ENCODE measurements at places on chromosomes 6 and 20. TPM values are rescaled to one million over a fixed set of nuclear protein-coding genes. Genes with fewer than 3 reads are reported as not detected.

BMP6 gene
- polyA plus RNA-seq = 1.1 TPM

MOCS1 gene
- 8.6 TPM for polyA plus RNA-seq

MCHR2 gene
- polyA plus RNA-seq = not detected

TINAG gene
- not detected for polyA plus RNA-seq

PERP gene
- polyA plus RNA-seq = 2.3 TPM

MPIG6B gene
- 0.71 TPM for polyA plus RNA-seq

SLC17A9 gene
- polyA plus RNA-seq = 1.7 TPM

SYNDIG1 gene
- 4.1 TPM for polyA plus RNA-seq

PTGIS gene
- polyA plus RNA-seq = 28.0 TPM

SLC18B1 gene
- 7.6 TPM for polyA plus RNA-seq

LPIN3 gene
- polyA plus RNA-seq = 4.7 TPM

SPDEF gene
- not detected for polyA plus RNA-seq

CTAGE9 gene
- polyA plus RNA-seq = not detected

IL20RA gene
- polyA plus RNA-seq = 40.5 TPM

C6orf132 gene
- 0.52 TPM for polyA plus RNA-seq

RSPH4A gene
- 0.50 TPM for polyA plus RNA-seq

SLC17A1 gene
- polyA plus RNA-seq = not detected

GHRH gene
- polyA plus RNA-seq = not detected

TP53TG5 gene
- polyA plus RNA-seq = 0.89 TPM

SPATA25 gene
- polyA plus RNA-seq = 9.2 TPM

RAB44 gene
- 0.12 TPM for polyA plus RNA-seq

TRDN gene
- polyA plus RNA-seq = 189 TPM

TRIM15 gene
- not detected for polyA plus RNA-seq

CCN2 gene
- polyA plus RNA-seq = 38.6 TPM

SGK1 gene
- 29.2 TPM for polyA plus RNA-seq

GPX5 gene
- not detected for polyA plus RNA-seq

SLC35F1 gene
- 1.3 TPM for polyA plus RNA-seq

HDDC2 gene
- polyA plus RNA-seq = 58.0 TPM

SLC17A2 gene
- not detected for polyA plus RNA-seq

CTCFL gene
- 0.21 TPM for polyA plus RNA-seq

PEX6 gene
- polyA plus RNA-seq = 20.9 TPM

LHFPL5 gene
- not detected for polyA plus RNA-seq

OVOL2 gene
- not detected for polyA plus RNA-seq

RAD21L1 gene
- not detected for polyA plus RNA-seq

C20orf144 gene
- 0.12 TPM for polyA plus RNA-seq

PACRG gene
- polyA plus RNA-seq = 1.7 TPM

PRSS35 gene
- 9.0 TPM for polyA plus RNA-seq

SLPI gene
- polyA plus RNA-seq = not detected

SLC2A10 gene
- 16.6 TPM for polyA plus RNA-seq

PRND gene
- 51.9 TPM for polyA plus RNA-seq

FUCA2 gene
- polyA plus RNA-seq = 25.3 TPM

SMLR1 gene
- polyA plus RNA-seq = not detected

HLA-DQA1 gene
- 9.5 TPM for polyA plus RNA-seq

GSTA1 gene
- not detected for polyA plus RNA-seq

CD93 gene
- 66.7 TPM for polyA plus RNA-seq

LRFN2 gene
- 0.08 TPM for polyA plus RNA-seq

RNF144B gene
- 12.0 TPM for polyA plus RNA-seq

HLA-DQB1 gene
- polyA plus RNA-seq = 9.4 TPM

GTSF1L gene
- not detected for polyA plus RNA-seq

SRF gene
- 48.6 TPM for polyA plus RNA-seq

EYS gene
- polyA plus RNA-seq = 0.59 TPM

MAK gene
- polyA plus RNA-seq = 0.84 TPM

SLC22A2 gene
- polyA plus RNA-seq = not detected

FAM162B gene
- 8.0 TPM for polyA plus RNA-seq
